ENCODE measurements at places on chromosomes 4 and X.

GRCh38 chrX:45952030-45952429 is 593.2 kb downstream of the ZNF674 start:
- DNase-seq, result no peak

DNA sequence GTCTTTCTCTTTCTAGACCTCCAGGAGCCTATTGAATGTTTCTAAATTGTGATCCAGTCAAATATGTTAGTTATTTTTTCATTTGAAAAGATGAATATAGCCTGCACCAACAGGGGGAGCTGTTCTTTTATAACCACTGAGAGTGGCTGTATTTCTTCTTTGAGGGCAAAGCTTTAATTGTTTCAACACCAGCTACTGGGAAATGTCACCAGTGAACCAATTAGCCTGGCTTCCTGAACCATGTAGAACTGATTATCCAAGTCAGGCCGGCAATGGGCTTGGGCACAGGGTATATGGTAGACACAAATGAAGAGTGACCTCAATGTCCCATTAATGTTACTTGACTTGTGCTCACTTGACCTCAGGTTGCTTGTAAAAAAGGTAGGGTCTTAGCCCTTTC is 4.8 kb upstream of the DAPP1 start:
- DNase-seq, result peak; percentile 15

- DNase-seq, result no peak
Observed at GRCh38 chrX:19863212-19863856, 24.1 kb downstream of the SH3KBP1 start.

- DNase-seq, result no peak
Observed at GRCh38 chrX:108415891-108416290, 22.3 kb downstream of the COL4A6 start.

GRCh38 chr4:156553659-156554058 is 417.9 kb downstream of the PDGFC start:
- no peak for DNase-seq
